Activated CD8-positive, alpha-beta memory T cell treated with anti-CD3 and anti-CD28 coated beads for 1 hour (primary cell): ENCODE measurements at places on chromosomes 1 and 21.
A peak's percentile ranks its signal among the peaks of the same experiment; 100 is the strongest.

- peak; percentile 92 for DNase-seq
Measured at GRCh38 chr1:45686288-45687013, at the start of gene GPBP1L1. Gene GPBP1L1, minus strand, starts transcription at chr1:45686533. Its CDS starts 27,446 bp downstream, at chr1:45659087.

DNA sequence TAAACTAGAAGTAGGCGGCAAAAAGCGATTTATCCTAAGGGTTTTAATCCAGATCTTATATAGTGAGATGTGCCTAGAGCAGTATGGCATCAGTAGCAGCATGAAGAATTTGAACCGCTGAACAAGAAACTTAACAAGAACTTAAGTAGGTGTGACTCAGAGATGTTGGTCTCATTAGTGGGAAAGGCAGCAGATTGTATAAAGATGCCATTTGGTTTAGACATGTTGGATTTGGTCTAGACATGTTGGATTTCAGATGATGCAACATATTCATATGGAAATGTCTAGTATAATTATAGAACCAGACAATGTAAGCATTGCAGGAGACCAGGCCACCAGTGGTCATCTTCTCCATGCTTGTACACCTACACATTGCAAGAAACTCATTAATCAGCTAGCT lies 42.1 kb upstream of the ZP4 start:
- no peak for DNase-seq

DNA sequence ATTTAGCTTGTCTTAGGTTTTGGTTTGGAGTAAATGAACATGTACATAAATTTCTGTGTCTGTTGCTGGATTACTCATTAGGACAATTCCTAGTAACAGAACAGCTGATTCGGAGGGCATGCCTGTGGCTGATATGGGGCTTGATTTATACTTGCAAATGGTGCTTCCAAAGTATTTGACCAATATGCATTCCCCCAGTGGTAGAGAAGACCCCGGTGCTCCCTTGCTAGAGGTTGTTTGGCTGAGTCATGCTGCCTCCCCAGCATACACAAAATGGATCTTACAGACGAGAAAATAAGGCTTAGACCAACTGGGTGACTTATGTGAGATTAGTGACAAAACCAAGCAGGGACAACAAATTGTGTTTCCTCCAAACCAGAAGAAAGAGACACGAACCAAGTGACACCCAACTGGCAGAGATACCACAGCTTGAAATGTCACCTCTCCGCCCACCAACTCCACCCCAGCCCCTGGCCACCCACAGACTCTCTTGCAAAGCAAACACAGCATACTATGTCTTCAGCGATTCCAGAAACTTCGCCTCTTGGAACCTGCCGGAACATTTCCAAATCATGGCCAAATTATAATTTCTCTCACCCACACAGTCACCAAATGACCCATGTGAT lies 75.9 kb upstream of the ETS2 start:
- no peak for DNase-seq

- DNase-seq = no peak
Measured at GRCh38 chr1:24708938-24709337, 36.3 kb upstream of the CLIC4 start.
